Urinary bladder (tissue), 4 donors: ENCODE measurements at places on chromosomes 3 and 15. TPM values are rescaled to one million over a fixed set of nuclear protein-coding genes. Genes with fewer than 3 reads are reported as not detected.

Gene RBMS3
- total RNA-seq = 136 TPM

Gene SERP1
- 144 TPM for total RNA-seq

Gene ADAMTS9
- total RNA-seq = 120 TPM

Gene SLC6A1
- total RNA-seq = 3.2 TPM

Gene TRH
- total RNA-seq = 0.16 TPM

Gene FAM174B
- total RNA-seq = 26.1 TPM

Gene IGSF11
- 3.5 TPM for total RNA-seq

Gene STRIT1
- 1.4 TPM for total RNA-seq

Gene RETNLB
- total RNA-seq = not detected

Gene NPAP1
- 0.58 TPM for total RNA-seq

Gene PLA2G4D
- not detected for total RNA-seq

- DNase-seq = no peak
Measured at GRCh38 chr3:62142331-62143085, 230.8 kb downstream of the FEZF2 start.

GRCh38 chr3:30974071-30974470 lies 79.6 kb upstream of the GADL1 start:
- DNase-seq = no peak

- DNase-seq = no peak
Measured at GRCh38 chr3:145760036-145760435, 400.9 kb downstream of the PLOD2 start.

- DNase-seq = no peak
Measured at GRCh38 chr15:59622289-59622688, 10.7 kb downstream of the GCNT3 start.

GRCh38 chr3:107452436-107452835 lies 70.3 kb upstream of the BBX start:
- no peak for DNase-seq

DNA sequence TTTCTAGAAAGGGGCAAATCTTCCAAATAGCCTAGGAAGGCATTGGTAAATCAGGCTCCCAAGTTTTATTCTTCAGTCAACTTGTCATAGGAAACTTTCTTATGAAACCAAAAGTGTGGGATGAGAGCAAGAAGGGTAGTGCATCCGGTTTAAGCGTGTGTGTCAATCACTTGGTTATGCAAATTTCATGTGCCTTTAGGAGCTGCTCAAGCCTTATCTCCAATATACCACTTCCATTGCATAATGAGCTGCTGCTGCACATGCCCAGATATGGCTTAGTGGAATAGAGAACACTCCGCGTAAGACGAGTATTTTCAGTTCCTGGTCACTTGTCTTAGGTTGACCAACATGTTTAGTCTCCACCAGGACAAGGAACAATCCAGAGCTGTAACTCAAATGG lies 242.1 kb downstream of the CBLB start:
- DNase-seq = no peak

DNA sequence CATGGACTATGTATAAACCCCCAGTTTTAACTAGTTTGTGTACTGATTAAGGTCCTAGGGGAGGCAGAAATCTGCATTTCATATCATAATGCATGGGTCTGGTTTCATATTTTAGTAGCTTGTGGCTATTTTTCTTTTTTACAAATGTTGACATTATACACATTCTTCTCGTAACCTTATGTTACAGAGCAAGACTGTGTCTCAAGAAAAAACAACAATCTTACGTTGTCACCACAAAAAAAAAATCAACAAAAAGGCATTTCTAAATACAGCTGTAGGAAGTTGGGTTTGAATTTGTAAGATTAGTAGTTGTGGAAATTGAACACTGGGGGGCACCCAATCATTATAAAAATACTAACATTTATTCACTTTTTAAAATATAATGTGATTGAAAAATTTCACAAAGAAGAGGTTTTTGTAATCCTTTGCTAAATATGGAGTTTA lies 17.9 kb downstream of the SERP1 start:
- DNase-seq = no peak

DNA sequence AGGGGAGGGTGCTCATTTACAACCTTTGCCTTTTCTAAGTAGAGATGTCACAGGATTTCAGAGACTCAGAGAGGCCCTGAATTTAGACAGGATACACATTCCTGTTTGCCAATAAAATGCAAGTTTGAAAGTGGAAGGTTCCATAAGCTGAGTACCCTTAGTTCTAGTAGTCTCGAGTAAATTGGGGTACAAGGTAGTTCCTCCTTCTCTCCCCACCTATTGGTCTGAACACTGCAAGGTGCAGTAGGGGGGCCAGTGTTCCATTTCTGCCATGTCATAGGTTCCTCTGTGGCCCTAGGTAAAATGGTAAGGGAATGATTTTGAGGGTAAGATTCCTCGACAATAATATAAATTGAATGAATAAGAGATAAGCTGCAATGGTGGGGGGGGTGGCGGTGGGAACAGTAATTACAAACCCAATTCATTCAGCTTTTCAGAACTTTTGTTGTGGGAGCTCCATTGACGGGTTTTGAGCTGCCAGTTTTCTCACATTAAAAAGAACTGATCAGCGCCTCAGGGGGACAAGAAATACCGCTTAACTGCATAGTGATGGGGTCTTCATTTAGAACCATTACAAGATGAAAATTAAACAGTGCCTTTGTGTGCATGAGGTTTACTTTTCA lies 5.9 kb downstream of the SOX2 start:
- no peak for DNase-seq

DNA sequence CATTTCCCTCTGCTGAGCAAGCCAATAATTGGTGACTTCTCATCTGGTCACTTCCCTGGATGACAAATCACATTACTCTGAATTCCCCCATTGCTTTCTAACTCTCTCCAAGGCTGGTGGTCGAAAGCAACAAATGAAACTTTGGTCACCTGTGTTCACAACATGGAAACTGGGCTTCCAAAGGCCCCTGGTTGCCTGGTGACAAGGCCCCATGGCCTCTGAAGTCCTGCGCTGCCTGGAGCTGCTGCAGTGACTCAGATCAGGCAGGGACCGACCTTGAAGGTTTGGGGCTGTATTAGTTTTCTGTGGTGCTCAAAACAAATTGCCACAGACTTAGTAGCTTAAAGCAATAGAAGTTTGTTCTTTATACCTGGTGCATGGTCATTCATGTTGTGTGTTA lies 345.3 kb downstream of the WDR72 start:
- no peak for DNase-seq

GRCh38 chr3:10397879-10398278 lies 77.0 kb upstream of the SEC13 start:
- DNase-seq = no peak

- no peak for DNase-seq
Measured at GRCh38 chr3:69088063-69088462, 3.3 kb downstream of the ARL6IP5 start.

GRCh38 chr15:50624616-50625168 lies 61.9 kb downstream of the TRPM7 start:
- no peak for DNase-seq

GRCh38 chr3:177831361-177831760 lies 634.1 kb upstream of the TBL1XR1 start:
- DNase-seq = no peak

DNA sequence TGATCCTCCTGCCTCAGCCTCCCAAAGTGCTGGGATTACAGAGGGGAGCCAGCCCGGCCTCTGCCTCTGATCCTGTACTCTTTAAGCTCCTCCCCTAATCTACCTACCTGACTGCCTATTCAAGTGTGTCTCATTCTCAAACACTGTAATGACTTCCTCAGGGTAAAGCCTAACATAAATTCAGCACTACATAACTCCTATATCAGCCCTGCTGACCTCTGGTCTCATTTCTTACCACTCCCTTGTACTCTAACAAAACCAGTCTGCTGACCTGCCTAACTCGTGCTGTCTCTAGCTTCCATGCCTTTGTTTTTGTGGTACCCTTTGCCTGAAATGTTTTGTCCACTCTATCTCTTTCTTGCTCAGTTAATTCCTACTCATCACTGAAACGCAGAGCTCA lies 172.1 kb upstream of the IL12A start:
- DNase-seq = no peak

- no peak for DNase-seq
Measured at GRCh38 chr3:132160198-132160597, 125.4 kb upstream of the CPNE4 start.

GRCh38 chr3:125322166-125322565 lies 53.0 kb downstream of the ZNF148 start:
- DNase-seq = no peak

GRCh38 chr15:93235926-93236780 lies 147.1 kb upstream of the RGMA start:
- no peak for DNase-seq

DNA sequence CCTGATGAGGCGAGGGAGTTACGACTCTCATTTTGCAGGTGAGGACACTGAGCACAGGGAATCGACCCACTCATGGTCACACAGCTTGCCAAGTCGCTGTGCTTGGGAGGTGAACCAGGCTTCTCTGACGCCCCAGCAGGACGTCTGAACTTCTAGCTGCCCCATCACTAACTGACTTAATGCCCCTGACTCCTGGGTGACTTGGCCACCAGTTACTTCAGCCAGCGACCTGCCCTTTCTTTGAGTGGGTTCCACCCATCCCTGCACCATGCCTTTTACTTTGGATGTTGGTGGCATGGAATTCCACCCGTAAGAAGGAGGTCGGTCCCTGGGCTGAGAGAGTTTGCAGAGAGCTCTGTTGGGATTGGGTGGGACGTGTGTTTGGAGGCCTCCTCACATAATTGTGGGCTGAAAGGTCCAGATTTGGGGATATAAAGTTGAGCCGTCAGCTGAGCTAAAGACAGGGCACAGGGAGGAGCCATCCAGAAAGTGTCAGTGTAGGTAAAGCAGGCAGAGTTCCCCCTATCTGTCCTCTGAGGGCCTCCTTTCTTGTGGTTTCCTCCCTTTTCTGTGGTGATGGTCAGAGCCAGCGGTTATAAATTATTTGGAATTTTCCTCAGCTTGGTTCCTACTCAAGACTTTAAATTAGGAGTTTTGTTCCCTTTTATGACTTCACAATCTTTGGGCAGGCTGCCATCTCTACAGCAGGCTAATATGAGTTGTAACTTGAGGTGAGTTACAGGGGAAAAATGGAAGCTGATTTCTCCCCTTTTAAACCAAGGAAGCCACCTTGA lies 55.0 kb downstream of the FLNB start:
- DNase-seq = peak; percentile 82

DNA sequence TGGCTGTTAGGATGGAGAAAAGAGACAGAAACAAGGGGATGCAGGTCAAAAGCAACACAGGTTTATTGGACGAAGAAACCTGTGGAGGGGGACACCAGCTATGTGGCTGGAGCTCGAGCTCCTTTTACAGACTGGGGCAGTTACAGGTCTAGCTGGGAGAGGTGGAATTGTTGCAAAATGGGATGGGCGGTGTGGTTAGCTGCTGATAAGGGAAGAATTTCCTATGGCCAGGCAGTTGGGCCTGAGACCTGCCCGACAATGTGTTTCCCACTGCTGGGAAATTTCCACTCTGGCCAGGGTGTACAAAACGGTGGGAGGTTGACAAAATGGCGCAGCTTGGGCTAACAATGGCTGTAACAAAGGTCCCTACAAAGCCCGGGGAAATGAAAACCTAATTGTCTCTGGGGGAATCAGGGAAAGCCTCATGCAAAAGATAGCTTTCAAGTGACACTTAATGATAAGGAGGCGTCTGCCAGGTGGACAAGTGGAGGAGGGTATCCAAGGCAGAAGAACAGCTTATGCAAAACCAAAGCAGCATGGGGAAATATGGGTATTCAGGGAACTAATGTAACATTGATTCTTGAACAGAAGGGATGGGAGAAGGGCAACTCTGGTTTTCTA lies 137.4 kb upstream of the SGO1 start:
- no peak for DNase-seq

DNA sequence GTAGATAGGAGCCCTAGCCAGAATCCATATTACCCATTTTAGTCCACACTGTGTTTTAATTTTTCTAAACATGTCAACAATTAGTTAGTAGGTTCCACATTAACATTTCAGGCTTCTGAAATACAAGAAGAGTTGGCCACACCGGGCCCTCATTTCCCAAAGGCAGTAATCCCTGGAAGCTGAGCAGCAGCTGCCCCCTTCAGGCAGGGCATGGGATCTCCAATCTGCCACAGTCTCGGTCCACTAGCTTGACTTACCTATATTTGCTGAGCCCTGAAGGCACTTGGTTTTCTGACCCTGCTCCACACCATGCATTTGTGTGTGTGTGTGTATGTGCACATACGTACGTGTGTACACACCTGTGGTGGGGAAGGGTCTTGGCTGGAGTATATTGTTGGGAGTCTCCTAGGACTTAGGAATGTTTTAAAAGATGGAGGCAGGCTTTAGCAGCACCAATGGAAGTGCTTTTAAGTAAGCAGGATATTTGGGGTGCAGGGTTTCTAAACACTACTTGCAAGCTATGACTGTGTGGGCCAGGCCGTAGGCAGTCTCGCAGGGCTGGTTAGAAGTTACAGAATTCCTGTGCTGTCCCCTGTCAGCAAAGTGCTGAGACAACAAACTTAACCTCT lies 71.2 kb upstream of the SOX14 start:
- DNase-seq = no peak
